Amygdala (tissue), 56 donors: ENCODE measurements at places on chromosomes 11 and 22.

DNA sequence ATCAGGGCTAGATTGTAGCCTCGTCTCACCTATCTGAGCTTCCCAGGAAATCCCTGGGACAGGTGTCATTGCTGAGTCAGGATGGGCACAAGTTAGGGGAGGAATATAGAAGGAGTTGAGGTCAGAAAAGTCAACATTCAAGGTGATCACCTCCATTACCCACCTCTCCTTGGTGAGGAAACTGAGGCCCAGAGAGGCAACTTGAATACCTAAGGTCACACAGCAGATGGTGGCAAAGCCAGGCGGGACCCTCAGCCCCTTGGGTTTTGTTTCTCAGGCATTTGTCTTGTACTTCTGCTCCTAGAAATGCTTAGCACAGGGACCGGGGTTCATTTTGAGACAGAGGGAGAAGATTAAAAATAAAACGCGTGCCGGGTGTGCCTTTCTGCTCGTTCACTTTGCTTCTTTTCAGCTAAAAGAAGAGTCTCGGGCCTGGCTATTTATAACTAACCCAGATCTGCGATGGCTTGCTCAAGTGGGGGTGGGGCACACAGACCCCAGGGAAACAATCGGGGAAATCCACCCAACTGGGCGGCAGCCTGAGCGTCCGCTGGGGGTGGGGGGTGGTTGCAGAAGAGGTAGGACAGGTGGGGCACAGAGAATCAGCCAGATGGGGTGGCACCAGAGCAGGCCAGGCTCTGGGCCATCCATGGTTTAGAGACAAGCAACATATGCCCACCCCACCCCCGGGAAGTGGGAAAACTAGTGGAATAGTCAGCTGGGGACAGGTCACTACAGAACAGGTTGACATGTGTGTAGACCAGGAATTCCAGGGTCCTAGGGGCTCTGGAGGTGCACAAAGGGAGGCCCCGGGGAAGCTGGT lies 3.9 kb upstream of the GNAZ start:
- no peak for DNase-seq

GRCh38 chr22:23532731-23533130 lies 47.4 kb downstream of the IGLL1 start:
- DNase-seq = no peak

- DNase-seq = no peak
Measured at GRCh38 chr11:63769042-63769713, 603 bp upstream of the ZFTA start.

- no peak for DNase-seq
Measured at GRCh38 chr11:74397501-74398243, 561 bp downstream of the PGM2L1 start.

GRCh38 chr11:82663535-82663934 lies 70.1 kb downstream of the FAM181B start:
- no peak for DNase-seq

GRCh38 chr11:16846305-16846704 lies 107.9 kb downstream of the C11orf58 start:
- DNase-seq = no peak

DNA sequence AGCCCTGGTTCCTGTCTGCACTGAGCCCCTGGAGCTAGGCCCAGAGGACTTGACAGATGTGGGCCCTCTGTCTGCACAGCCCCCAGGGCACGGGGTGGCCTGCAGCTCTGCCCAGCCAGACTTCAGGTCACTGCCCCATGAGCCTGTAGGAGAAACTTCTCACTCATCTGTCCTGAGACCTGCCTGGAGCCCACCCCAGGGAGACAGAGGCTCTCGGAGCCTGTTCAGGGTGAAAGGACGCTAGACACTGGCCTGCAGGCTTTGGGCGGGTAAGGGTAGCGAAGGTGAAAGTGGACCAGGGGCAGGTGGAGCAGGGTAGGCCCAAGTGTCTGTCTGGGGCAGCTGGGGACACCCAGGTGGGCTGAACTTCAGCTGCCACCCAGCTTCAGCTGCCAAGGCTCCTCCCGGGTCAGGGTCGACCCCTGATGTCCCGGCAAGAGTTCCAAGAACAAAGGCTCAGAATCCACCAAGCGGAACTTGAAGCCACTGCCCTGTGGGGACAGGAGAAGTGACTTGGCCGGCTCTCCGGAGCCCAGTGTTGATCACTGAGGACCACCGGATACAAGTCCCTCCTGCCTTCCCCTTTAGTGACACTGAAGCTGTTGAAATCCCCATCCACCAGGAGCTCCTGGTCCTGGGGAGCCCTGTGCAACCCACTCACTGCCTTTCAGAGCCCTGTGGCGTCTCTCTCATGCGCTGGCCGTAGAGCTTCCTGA lies 90.3 kb downstream of the KCNQ1 start:
- DNase-seq = no peak

GRCh38 chr11:96523656-96524055 lies 133.8 kb downstream of the JRKL start:
- DNase-seq = no peak

GRCh38 chr22:41668971-41669911 lies 19.4 kb downstream of the SNU13 start:
- DNase-seq = no peak

- no peak for DNase-seq
Measured at GRCh38 chr11:63672936-63673539, 1.9 kb upstream of the ATL3 start.

DNA sequence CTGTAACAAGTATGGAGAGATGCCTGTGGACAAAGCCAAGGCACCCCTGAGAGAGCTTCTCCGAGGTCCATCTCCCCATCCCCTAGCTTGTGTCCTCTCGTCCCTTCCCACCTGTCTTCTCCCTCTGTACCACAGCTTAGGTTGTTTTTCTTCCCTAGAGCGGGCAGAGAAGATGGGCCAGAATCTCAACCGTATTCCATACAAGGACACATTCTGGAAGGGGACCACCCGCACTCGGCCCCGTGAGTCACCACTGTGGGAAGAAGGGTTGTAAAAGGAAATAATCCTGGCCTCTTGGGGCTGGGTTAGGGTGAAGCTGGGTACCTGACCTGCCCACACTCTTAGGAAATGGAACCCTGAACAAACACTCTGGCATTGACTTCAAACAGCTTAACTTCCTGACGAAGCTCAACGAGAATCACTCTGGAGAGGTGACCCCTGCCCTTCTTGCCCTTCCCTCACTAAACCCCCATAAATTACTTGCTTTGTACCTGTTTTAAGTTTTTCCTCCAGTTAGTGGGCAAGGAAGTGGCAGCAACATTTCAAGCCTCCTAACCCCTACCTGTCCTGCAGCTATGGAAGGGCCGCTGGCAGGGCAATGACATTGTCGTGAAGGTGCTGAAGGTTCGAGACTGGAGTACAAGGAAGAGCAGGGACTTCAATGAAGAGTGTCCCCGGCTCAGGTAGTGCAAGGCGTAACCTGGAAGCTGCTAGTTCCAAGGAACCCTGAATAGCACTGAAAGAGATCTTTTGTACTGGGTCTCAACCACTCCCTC lies 3.1 kb downstream of the TAF10 start:
- no peak for DNase-seq

DNA sequence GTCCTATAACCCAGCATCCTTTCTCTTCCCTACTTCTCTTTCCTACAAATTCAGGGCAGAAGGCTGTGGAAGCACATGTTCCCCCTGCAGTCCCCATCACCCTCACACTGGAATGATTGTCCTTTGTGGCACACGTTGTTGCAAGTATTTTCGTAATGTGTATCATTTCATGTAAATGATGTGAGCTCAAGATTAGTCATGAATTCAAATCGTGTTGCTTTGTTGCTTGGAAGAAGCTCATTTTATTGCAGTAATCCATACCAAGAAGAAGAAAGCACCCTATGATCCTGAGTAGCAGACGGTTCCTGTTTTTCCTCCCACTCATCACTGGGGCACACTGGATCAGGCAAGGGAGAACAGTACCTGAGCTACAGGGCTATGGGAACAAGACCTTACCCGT lies 173.4 kb downstream of the NCAM1 start:
- no peak for DNase-seq

- DNase-seq = no peak
Measured at GRCh38 chr22:24011735-24012068, 598 bp downstream of the CABIN1 start.

- DNase-seq = no peak
Measured at GRCh38 chr22:29071261-29072045, 1.4 kb upstream of the KREMEN1 start.

GRCh38 chr11:60951606-60951903 lies 421 bp downstream of the SLC15A3 start:
- DNase-seq = no peak

- DNase-seq = no peak
Measured at GRCh38 chr22:49503896-49504521, 323.7 kb downstream of the BRD1 start.

GRCh38 chr11:67345920-67346819 lies 7.2 kb downstream of the POLD4 start:
- DNase-seq = no peak

DNA sequence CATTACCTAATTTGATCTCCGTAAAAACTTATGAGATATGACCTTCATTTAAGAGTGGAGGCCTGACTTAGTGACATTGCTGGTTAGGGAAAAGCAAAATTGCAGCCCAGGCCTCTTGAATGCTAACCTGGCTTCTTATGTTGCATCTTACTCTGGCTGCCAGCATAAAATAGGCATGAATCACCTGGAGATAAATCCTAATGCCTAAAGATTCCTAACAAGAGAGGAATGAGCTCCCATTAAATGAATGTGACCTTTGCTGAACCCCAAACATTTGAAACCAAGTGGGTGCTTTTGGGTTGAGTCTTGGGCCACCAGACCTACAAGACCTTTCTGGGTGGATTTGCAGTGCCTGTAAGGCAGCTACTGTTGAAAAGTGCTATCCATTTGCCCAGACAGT lies 1145.6 kb upstream of the TENM4 start:
- no peak for DNase-seq

DNA sequence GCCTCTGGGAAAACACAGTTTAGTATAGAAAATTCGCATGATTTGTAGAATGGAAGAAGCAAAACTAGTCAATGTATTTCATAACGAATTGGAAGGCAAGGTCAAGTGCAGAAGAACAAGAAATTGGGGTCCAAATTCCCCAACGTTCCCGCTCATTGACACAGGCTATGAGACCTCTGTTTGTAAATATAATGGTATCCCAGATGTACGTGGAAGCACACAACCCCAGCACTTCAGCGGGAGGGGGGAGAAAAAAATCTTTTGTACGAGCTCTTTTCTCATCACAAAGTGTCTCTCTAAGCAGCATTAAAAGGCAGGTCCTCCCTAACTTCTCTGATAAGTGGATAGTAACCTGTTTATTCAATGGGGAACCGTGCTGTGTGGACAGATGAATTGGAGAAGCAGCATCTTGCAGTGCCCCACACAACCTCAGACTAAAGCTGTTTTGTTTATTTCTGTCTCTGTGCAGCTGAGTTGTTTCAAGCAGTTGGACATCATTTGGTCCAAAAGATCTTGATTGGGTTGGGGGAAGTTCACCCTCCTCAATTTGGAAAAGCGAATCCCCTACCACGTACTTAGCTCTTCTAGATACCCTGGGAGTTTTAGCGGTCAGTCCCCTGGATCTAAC lies 1.1 kb upstream of the GAB2 start:
- DNase-seq = no peak

DNA sequence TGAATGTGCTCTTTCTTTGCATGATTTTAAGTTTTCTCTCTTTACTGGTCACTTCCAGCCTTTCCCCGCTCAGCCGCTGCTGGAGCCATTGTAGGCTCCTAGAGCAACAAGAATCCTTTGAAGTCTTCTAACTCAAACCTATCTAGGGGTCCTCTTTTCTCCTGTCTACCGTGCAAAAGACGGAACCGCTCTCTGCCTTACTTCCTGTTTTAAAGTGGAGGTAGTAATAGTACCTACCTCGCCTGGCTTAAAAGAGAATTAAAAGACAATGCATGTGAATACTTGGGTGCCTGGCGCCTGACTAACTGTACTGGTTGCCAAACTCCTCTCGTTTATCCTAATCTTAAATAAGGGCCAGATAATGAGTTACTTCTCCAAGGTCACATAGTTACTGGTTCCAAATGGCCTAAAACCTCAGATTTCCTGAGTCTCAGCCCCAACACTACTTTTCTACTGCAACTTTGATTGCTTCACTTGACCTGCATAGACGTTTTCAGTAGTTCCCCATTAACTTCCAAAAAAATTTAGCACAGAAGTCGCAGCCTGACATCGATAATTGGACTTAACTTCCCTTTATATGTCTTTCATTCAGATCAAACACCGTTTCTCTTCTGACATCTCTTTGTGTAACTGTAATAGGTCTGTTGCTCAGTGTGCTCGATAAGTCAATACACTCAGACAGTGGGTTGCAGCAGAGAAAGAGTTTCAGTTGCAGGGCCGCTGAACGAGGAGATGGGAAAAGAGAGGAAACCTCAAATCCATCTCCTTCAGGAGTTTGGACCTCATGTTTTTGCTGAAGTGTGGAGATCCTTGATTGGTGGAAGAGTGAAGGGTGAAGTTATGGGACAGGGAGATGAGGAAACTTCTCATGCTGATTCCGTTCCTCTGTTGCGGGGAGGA lies 891 bp downstream of the SAMM50 start:
- no peak for DNase-seq
